ENCODE measurements at places on chromosomes 7 and 10.

GRCh38 chr10:87960230-87960629 lies 96.8 kb downstream of the PTEN start:
- DNase-seq: no peak

- DNase-seq: no peak
These were observed 12.3 kb downstream of the CFAP46 start for GRCh38 chr10:132929953-132930548.

- DNase-seq: no peak
These were observed 36.1 kb downstream of the C10orf90 start for GRCh38 chr10:126634347-126634746.

DNA sequence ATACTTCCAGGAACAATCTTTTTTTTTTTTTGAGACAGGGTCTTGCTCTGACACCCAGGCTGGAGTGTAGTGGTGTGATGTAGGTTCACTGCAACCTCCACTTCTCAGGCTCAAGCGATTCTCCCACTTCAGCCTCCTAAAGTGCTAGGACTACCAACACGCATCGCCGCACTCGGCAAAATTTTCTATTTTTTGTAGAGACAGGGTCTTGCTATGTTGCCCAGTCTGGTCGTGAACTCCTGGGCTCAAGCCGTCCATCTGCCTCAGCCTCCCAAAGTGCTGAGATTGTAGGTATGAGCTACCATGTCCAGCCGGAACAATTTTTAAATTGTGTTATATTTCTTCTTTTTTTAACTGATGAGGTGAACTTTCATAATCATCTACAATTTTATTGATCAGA lies 2.1 kb downstream of the ZNF511 start:
- DNase-seq: no peak

DNA sequence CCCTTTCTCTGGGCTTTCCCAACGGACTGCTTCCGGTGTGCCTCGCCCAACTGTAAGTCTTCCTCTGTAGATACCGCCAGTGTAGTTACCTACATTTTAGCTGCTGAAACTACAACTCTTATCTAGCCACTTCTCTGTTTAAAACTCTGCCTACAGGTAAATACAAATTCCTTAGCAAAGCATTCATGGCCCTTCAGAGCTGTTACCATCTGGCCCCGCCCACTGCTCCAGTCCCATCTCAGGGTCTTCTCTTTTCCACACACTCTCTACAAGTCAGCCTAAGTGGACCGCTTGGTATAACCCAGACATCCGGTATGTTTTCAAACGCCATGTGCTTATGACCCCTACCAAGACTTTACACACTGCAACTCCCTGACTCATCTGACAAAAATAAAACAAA lies 41.0 kb upstream of the LAMB4 start:
- DNase-seq: no peak

DNA sequence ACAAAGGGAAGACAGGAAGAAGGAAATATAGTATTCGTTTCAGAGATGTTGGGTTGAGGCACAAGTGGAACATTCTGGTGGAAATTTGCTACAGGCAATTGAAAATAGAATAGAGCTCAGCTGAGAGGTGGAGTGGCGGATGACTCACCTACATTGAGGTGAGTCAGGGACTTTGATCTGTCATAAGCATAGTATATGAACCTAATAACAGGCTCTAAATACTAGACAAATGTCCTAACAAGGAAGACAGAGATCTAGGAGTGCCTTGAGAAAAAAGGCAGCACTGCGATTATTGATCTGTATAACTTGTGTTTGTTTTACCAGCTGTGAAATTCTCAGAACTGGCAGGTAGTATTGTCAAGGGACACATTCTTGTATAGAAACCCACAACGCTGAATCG lies 907 bp upstream of the IFRD1 start:
- no peak for DNase-seq

DNA sequence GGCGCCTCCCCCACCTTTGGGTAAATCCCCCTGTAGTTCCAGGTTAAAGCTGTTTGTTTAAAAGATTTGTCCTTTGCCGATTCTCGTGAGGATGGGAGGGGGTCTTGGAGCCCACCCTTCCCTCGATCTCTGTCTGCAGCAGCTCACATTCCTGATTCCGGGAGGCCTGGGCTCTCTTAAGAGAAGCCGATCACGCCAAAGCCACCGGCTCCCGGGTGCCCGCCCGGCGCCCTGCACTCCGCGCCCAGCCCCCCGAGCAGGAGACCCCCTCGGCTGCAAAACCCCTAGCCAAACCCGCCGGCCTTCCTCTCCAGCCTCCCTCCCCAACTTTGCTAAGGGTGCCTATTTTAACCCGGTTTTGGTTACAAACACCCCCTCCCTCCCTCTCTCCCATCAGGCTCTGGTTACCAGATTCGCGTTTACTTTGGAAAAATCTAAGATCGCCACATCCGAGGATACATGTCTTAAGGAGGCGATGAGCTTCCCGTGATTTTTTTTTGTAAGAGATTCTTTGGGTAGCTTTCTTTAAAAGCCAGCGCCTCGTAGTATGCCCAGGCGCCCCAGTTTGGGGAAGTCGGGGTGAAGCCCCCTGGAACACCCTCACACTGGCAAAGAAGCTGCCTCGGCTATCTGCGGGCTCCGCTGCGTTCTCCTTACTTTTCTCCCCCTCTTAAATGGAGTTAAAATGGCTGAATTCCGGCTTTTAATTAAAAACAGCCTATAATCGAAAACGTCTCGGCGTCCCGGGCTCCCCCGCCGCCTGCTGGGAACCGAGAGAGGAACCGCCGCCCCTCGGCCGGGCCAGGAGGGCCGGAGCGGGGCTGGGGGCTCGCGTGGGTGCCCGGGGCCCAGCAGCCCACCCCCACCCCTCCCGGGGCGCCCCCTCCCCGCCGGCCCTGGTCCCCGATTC lies 983 bp downstream of the TNRC18 start:
- no peak for DNase-seq

GRCh38 chr10:15789793-15790525 lies 70.2 kb upstream of the ITGA8 start:
- DNase-seq: no peak

GRCh38 chr7:33452805-33453502 lies 323.6 kb downstream of the BBS9 start:
- DNase-seq: no peak

DNA sequence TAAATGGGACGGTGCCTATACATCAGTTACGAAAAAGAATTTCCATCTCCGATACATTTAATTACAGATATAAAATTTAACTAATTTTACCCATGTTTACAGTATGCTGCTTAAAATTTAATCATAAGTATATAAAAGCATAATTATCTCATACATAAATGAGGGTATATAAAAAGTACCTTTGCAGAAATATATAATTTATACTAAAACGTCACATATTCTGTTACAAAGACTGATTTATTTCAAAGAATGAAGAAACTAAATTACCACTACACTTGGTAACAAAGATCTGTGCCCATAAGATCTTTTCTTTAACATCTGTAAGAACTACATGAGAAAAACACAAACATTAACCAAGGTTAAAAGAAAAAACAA lies 2.8 kb downstream of the DOCK4 start:
- no peak for DNase-seq

DNA sequence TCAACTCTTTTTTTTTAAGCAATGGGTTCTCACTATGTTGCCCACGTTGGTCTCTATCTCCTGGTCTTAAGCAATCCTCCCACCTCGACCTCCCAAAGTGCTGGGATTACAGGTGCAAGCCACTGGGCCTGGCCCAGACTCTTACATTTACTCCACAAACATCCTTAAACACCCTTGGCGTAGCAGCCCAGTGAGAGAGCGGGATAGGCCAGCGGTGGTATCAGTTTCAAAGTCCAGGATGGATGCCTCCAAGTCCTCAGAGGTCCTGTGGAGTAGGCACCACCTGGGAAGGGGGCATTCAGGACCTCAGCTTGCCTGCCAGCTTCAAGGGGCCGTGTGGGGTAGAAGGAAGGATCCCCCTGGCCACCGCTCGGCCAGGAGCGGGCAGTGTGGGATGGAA lies 18.1 kb upstream of the VPS37D start:
- no peak for DNase-seq

GRCh38 chr10:101007915-101008822 lies 8.6 kb downstream of the LZTS2 start:
- DNase-seq: no peak

- no peak for DNase-seq
These were observed 156.5 kb downstream of the SLIT1 start for GRCh38 chr10:97029271-97029670.

DNA sequence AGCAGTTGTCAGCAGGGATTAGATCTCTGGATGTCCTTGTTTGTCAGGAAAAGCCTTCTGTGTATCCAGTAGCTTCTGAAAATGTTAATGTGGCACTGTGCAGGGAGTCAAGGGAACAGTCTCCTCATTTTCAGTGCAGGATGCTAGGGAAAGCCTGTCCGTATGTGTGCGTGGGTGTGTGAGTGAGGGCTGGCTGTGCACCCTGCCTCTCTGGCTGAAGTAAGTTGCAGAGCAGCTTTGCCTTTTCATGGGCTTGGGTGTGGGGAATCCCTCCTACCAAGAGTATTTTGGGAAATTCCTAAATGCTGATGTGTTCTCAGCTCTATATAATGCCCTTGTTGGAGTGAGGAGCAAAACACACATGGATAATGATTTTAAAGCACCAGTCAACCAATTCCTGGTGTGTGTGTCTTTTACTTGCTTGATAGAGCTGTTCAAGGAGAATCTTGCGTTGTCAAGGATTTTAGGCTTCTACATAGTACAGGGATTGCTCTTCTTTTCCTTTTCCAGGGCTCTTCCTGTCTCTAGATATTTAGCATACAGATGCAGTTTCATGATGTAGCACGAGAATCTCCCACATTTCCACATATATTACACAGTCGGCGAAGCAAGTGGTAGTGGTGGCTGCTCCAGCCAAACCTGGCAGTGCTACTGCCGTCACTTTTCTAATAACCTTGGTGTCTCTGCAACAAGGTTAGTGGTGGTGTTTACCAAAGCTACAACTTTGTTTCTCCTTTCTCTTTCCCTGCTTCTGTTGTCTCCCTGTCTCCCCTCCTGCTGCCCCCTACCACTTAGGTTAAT lies 92.8 kb downstream of the MCU start:
- no peak for DNase-seq

GRCh38 chr7:131241386-131241785 lies 86.3 kb upstream of the MKLN1 start:
- DNase-seq: no peak

DNA sequence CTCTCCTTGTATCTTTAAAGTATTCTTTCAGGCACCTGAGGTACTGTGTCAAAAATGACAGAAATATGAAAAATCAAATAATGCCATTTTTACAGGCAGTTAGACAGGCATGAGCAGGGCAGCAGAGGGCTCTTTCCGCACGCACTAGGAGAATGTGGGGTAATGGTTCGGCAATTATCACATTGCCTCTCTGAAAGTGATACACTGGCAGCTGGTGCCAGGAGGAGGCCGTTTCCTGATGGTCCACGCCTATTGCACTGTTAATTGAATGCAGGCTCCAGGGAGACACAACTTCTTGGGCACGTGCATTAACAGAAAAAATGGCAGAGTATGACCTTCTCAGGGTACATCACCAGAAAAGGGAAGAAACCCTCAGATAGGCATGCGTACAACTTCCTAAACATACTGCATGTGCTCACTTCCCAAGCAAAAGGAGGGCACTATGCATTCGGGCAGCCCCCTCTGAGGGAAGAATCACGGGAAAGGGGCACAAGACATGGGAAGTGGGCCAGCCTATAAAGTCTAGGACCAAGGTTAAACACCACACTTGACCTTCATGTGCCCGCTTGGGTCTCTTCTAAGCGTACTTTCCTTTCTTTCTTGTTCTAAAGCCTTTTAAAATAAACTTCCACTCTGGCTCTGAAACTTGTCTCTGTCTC lies 161.7 kb downstream of the TNS3 start:
- DNase-seq: no peak

DNA sequence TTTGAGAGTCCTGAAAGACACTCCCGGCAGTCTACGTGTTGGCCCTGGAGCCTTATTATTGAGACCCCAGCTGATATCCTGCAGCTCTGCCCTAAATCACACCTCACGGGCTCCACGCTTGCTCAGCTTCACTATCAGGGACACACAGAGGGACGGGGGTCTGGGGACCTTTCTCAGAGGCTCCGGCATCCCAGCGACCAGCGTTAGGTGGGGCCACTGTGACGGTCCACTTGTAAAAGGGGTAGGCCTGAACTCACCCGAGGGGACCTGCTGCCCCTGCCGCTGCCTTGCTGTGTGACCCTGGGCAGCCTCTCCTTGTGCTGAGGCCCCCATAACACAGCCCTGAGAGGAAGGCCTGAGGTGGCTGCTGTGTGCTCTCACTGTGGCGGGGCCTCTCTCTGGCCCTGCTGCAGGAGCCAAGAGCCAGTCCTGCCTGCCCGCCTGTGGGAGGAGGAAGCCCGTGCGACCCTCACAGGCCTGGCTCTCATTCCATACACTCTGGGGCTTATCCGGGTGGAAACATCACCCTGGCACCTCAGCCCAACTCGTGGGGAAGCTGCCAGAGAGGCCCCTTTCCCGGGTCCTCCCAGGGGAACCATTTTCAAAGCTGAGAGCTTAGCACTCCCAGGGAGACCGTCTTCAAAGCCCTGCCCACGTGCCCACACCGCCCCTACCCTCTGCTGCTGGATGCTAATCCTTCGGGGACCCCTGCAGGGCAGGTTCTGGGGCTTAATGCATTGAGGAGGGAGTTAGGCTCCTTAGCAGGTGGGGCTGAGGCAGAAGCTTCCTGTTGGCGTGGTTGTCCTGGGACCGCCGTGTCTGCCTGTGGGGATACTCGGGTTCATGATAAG lies 21.7 kb downstream of the AQP1 start:
- no peak for DNase-seq

- no peak for DNase-seq
These were observed 517 bp downstream of the SRGN start for GRCh38 chr10:69088471-69088769.

GRCh38 chr7:77199013-77199966 lies at the start of gene FGL2:
TSS of gene FGL2 (minus strand) at chr7:77199819. CDS start at chr7:77199793, 26 bp downstream.
- DNase-seq: no peak

DNA sequence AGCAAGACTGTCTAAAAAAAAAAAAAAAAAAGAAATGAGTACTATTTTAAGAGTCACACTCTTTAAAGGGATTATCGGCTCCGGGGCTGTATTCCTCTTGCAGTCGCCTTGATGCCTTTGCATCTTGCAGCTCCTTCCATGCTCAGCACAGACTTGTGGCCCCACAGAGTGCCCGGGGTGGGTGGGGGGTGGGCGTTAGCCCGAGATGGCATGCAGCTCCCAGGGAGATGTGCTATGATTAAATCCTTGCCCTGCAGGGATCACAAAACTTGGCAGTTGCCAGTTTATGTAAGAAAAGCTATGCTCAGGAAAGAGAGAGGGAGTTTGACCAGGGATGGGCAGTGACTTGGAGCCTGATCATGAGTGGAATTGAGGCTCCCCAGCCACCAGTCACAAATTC lies 81.9 kb downstream of the CCDC3 start:
- no peak for DNase-seq

- DNase-seq: no peak
These were observed 84.1 kb upstream of the DLX6 start for GRCh38 chr7:96921231-96921630.

- no peak for DNase-seq
These were observed 70.4 kb downstream of the CDH23 start for GRCh38 chr10:71467161-71467560.

GRCh38 chr7:14761510-14762296 lies 140.8 kb downstream of the DGKB start:
- DNase-seq: peak; percentile 79

DNA sequence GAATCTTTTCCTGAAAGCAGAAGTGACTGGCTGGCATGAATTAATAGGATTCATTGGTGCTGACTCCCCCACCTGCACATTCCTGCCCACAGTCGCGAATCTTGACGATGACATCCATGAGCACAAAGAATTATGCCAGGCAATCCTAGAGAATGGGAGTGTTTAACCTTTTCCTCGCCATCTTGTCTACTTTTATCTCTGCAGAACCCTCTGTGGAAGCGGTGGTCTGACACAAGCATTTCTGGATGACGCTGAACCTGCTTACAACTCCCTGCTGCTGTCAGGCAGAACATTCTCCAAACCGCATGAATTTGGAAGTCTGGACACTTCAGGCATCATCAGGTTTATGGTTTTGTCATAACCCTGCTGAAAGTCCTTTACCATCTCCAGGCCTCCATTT lies 36.5 kb downstream of the KLF6 start:
- DNase-seq: no peak
